ENCODE measurements at places on chromosomes 3 and 15.

GRCh38 chr3:79672075-79672474 is 95.7 kb downstream of the ROBO1 start:
- DNase-seq: no peak

GRCh38 chr15:45795440-45796069 is 160.7 kb downstream of the SQOR start:
- no peak for DNase-seq

DNA sequence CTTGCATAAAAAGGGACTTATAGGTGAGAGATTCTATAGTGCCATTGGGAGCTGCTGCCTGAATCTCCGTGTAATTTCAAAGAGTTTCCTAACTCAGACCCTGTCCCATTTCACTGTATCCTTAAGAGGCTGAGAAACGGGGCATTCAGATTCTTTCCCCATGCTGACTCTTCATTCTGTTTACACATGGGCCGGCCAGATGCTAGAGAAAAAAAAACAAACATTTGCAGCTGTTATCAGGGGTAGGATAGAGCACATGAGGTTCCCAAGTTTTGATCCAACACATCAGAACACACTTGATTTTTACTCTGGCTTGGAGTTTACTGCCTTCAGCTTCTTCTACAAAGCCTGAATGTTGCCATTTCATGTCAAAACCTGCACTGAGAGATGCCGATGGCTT is 215.9 kb upstream of the TPRG1 start:
- no peak for DNase-seq

DNA sequence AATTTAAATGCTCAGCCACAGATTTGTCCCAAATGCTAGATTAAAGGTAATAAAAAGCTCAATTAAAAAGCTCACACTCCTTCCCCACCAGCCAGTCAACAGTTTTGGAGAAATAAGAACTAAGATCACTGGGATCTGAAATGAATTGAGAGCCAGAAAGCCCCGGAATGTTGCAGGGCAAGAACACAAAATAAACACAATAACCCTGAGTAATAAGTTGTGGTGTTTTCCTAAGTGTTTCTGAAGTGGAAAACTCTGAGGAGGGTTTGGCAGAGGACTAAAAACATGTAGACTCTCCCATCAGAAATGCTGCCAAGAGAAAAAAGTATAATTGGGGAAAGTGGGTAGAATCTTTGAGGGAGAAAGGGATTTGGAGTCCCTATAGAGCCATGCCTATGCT is 127.8 kb downstream of the ABI3BP start:
- no peak for DNase-seq

DNA sequence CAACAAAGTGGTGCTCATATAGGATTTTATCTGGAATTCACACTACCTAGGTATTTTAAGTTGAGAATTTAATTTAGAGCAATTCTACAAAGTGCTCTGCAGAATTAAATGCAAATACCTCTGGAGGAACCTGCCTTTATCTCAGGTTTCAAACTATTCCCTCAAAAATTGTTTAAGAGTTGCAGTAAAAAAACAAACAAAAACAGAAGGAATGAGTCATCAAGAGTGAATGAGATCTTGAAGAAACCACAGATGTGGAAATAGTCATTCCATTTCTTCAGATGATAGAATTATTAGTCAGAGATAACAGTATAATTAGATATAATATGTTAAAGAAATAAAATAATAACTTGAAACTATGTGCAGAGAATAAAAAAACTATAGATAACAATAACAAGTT is 80.8 kb upstream of the SCN5A start:
- no peak for DNase-seq

DNA sequence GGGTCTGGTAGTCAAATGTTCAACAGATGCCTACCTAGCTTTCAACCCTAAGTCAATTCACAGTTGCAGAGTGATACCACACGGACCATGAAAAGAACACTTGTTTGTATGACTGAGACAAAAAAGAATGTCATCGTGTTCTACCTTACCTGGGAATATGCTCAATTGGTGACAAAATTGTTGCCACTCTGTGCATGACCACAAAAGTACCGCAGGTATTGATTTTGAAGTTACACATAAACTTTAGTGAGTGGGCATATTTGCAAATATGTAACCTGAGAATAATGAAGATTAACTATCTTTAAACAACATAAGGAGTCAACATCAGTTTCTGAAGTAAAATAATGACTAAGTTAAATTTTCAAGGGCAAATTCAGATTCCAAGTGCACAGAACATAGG is 53.4 kb upstream of the SNRPN start:
- DNase-seq: no peak

Measured in activated effector memory CD4-positive, alpha-beta T cell treated with Interleukin-2 at 50 U/mL for 16 hours (primary cell).